SJSA1 (cell line): ENCODE measurements at places on chromosomes 16 and 17.

GRCh38 chr16:19138601-19139000 is 24.8 kb downstream of the ITPRIPL2 start:
- peak; percentile 77 for DNase-seq

DNA sequence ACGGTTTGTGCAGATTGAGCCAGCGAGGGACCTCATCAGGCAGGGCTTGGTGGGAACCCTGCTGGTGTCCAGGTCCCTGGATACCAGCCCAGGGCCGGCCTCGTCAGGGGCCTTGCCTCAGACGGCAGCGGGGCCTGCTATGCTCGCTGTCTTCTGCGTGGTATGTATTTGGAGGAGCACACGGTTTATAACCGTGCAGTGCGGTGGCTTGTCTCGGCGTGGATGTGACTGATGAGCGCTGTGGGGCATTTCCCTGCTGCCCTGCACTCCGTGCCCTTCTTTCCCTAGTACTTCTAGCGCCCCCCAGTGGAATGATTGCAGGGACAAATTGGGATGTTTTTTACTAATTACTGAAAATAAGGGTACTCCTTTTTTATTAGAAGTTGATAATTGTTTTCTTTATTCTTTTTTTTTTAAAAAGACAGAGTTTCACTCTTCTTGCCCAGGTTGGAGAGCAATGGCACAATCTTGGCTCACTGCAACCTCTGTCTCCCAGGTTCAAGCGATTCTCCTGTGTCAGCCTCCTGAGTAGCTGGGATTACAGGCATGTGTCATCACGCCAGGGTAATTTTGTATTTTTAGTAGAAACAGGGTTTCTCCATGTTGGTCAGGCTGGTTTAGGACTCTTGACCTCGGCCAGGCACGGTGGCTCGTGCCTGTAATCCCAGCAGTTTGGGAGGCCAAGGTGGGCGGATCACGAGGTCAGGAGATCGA is 15.3 kb downstream of the TBCD start:
- DNase-seq: peak; percentile 73

GRCh38 chr17:32015245-32016013 is 8.2 kb downstream of the LRRC37B start:
- no peak for DNase-seq

- DNase-seq: no peak
These were observed 102.1 kb downstream of the SNX29 start for GRCh38 chr16:12078405-12079280.

DNA sequence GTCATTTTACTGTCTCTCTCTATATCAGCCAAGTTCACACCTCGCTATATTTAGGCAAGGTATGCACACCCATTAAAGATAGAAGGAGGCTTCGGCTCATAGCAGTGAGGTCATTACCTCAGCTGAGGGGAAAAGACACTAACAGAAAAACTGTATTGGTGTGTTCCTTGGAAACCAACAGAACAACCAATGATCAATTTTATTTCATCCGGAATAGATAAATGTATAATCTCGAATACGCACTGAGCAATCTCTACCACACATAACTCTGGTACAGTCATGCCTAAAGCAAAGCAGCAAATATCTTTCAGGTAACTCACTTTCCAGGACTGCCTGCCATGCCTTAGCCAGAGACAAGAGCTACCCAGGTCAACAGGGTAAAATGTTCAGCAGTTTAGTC is 109.9 kb upstream of the CORO6 start:
- no peak for DNase-seq

- no peak for DNase-seq
These were observed 138.4 kb downstream of the RAB11FIP4 start for GRCh38 chr17:31529841-31530251.

GRCh38 chr16:2121853-2122252 is 13.8 kb downstream of the PKD1 start:
- no peak for DNase-seq

- no peak for DNase-seq
These were observed 65.0 kb downstream of the CRISPLD2 start for GRCh38 chr16:84884596-84885341.

GRCh38 chr17:65249774-65250173 is 112.6 kb downstream of the RGS9 start:
- DNase-seq: no peak

GRCh38 chr17:44360144-44360533 is 3.5 kb downstream of the FAM171A2 start:
- no peak for DNase-seq

- DNase-seq: no peak
These were observed 65.7 kb downstream of the FBXL20 start for GRCh38 chr17:39335704-39336223.

GRCh38 chr16:102060-102855 is 24.2 kb downstream of the MPG start:
- DNase-seq: no peak

- no peak for DNase-seq
These were observed 3.2 kb downstream of the ACLY start for GRCh38 chr17:41915566-41915965.

DNA sequence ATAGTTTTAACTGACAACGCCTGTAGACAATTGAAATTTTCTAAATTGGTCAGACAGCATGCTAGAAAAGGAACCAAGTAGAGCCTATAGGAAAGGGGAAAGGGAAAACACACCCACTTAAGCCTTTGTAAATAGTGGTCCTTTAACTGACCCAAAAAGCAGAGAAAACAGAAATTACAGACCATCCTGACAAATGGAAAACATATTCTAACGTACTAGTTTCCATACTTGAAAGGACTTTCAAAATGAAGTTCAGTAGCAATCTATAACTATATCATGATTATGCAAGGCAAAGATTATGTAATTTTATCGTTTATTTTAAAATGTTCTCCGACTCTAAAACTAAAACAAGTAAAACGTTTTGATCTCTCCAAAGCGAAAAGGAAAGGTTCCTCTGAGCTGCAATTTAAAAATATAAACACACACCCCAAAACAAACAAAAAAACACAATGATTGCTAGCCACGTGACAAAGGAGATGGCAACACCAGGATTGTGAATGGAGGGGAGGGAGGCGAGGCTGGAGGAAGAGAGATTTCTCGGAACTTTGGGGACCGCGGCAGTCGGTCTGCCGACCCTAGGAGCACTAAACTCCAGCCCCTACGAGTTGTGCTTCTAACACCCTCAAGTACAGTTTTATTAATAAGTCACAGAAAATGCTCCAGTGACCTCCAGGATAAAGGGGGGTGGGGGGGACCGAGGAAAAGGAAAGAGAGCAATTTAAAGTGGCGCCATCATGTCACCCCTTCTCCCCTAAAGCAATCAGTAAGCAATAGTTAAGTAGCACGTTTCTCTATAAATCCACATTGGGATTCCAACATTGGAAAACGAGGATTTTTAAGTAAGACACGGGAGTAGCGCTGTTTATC is 1.7 kb downstream of the KANSL1 start:
- no peak for DNase-seq

DNA sequence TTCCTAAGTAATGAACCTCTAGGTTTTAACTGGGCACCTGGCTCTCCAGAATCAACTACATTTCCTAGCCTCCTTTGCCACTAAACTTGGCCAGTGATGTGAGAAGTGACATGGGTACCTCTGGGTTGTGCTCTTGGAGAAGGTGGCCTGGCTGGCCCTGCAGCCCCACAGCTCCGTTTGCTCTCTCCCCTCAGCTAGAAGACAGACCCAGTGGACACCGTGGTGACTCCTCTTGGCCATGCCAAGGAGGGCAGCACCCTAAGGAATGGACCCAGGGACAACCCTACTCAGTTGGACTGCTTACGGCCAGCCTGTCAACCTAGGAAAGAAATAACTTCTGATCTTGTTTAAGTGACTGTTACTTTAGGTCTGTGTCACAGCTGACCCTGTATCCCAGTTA is 151.4 kb downstream of the TMEM132E start:
- DNase-seq: no peak

GRCh38 chr17:71486261-71486660 is 634.6 kb upstream of the SOX9 start:
- no peak for DNase-seq

DNA sequence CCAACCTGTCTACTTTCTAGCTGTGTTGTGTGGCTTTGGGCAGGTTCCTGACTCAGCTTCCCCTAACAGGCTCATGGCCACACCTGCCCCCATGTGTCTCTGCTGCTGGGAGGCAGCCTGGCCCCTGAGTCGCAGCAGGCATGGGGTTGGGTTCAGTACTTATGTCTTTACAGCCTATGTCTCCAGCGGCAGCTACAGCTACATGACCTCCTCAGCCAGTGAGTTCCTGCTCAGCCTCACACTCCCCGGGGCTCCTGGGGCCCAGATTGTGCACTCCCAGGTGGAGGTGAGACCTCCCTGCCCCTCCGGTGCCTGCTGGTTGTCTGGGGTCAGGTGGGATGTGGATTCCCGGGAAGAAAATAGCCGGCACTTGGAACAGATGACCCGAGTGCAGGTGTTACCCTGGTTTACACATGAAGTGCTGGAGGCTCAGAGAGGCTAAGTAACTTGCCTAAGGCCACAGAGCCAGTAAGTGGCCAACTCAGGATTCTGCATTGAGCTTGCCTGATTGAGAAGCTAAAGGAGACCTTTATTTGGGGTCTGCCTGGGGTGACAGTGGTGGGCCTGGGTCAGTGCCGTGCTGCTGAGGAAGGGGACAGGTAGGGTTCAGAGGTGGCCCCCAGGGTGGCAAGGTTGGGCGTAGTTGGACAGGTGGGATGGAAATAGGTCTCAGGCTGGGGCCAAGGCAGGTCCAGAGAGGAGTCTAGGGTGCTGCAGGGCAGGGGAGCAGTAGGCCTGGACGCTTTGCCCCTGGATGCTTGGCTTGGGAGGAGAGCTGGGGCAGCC is 15.9 kb downstream of the FCSK start:
- DNase-seq: no peak

DNA sequence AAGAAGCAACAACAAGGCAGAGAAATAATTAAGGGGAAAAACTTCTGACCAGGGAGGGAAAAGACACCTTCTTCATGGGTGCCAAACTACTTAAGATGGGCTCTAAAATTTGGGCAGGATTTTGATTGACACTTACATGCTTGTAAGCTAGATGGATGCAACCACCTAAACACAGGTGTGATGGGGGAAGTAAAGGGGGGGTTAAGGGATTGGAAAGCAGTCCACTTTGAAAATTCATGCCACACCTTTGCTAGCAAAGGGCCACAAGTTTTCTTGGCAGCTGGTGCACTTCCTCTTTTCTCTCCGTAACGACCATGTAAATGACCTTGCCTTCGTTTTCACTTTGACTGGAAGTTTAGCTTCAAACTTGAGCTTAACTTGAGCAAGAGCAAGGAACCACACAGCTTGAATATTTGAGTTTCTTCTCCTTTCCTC is 14.3 kb upstream of the PRKAR1A start:
- DNase-seq: no peak

DNA sequence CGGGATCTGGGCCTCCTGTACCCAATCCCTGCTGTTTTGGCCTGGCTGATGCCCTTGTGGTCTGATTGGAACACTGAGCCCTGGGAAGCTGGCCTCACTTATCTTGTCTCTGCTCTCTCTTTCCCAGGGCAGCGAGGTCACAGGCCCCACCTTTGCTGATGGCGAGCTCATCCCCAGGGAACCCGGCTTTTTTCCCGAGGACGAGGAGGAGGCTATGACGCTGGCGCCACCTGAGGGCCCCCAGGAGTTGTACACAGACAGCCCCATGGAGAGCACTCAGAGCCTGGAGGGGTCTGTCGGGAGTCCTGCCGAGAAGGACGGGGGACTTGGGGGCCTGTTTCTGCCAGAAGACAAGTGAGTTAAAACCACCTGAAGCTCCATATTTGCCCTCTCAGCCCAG is 126.0 kb downstream of the RAB11FIP4 start:
- no peak for DNase-seq

DNA sequence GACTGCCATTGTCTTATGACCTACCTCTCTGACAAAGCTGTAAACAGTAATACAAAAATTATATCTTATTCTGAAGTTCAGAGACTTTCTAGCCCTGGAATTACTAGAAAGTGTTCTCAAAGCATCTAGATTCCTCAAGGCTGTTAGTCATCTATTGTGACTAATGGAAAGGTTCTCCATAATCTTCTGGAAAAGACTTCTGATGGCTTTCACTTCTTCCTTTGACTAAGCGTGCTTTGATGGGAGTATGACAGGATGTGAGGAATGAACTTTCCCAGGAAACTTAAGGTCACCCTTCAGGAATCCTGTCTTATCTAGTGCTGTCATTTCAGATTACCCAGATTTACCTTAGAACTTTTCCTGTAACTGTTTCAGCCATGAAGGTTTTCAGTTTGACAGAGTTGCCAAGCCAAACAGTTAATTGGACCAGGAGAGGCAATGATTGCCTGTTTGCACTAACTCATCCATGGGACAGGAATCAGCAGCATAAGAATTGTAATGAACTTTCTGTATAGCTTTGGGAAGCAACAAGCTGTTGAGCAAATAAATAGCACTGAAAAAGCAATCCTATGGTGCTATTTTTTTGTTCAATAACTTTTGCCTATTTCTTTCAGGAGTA is 43.5 kb downstream of the AP2B1 start:
- no peak for DNase-seq

DNA sequence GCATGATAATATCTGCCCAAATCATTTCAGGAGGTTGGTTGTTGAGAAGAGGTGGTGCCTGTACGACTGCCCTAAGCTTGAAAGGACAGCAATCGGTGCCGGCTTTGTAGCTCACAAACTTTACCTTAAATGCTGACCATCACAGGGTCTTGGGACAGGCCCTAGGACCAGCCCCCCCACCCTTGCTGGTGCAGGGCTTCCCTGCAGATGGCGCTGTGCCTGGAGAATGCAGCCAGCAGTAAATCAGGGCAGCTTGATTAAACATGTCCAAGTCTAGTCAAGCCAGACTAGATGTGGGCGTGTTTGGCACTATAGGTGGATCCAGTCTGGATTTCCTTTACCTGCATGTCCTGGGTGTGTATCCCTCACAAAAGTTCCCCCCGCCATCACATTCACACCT is 135.5 kb upstream of the CRHR1 start:
- DNase-seq: no peak

DNA sequence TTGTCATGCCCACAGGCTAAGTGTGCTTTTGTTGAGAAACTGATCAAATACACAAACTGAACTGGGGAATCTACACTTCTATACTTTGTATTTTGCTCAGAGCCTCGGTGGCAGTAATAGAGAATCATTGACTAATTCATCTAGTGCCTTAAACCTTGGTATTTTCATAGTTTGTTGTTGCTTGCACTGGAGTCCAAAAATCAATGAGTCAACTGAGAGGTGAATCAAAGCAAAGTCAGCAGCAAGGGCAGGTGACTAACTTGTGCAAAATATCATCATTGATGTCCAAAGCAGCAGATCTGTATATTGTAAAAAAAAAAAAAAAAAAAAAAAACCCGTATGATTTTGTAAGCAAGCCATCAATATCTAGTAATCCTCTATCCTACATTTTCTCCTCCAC is 296.4 kb downstream of the MAP2K6 start:
- DNase-seq: no peak

- no peak for DNase-seq
These were observed 32.4 kb downstream of the MXRA7 start for GRCh38 chr17:76678330-76678729.

- DNase-seq: no peak
These were observed 5.0 kb downstream of the CORO6 start for GRCh38 chr17:29617481-29618271.

DNA sequence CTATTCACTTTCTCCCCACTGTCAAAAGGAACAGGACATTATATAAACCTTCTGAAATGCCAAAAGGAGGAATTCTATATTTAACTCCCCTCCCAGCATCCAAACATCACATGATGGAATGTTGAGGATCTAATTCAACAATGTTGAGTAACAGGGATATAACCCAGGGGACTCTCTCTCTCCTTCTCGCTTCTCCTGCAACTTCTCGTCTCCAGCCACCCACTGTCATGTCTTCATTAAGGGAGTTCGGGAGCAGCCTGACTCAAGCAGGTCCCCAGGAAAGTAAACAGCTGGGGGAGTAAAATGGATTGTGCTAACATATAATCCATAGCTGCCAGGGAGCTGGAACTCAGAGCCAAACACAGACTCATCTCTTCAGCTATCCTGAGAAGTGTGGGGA is 51.7 kb downstream of the GRIN2A start:
- DNase-seq: no peak
